Karpas-422 (cell line): ENCODE measurements at places on chromosomes 13 and 19. TPM values are rescaled to one million over a fixed set of nuclear protein-coding genes. Genes with fewer than 3 reads are reported as not detected.

DNA sequence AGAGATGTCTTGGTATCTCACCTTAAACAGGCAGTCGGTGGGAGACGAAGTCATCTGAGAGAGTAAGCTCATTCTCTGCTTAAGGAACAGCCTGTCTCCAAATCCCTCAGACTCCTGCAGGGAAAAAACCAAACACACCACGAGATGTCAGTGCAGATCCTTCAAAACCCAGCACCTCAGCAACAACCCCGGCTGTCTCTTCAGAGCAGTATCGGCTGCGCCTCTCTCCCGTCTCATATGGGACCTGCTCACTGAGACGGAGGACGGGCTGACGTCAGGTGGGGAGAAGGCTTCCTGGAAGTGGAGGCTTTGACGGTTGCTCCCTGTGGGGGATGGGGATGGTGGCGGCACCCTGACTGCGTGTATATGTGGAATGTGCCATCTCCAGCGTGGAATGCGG, 43.6 kb downstream of the ANKRD27 start:
- DNase-seq: no peak

DNA sequence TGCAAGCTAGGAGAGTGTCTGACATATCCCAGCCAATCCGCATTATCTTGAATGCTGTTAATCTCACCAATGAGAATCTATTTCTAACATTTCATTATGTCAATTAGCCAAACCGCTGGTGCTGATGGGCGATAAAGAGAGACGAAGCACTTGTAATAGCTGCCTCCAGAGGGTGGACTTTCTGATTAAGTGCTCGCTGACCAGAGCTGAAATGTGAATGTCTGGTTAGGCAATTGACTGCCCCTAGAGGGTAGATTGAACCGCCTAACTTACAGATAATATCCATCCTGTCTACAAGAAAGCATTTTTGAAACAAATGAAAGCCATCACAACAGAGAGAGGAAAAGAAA, 552 bp upstream of the GRWD1 start:
- peak; percentile 81 for DNase-seq

GRCh38 chr19:48203222-48203793, 32.8 kb downstream of the ZSWIM9 start:
- DNase-seq: peak; percentile 64

ONECUT3 gene
- total RNA-seq: not detected in 2 replicates

GRCh38 chr19:9308091-9308770, 1.4 kb downstream of the ZNF699 start:
- no peak for DNase-seq

- no peak for DNase-seq
Observed at GRCh38 chr13:73647417-73647816, 486.8 kb downstream of the KLF12 start.

ADGRE1 gene
- 0.30 TPM in 1 of 2 replicates, not detected in the other for total RNA-seq

GRCh38 chr13:73940098-73940497, 194.1 kb downstream of the KLF12 start:
- peak; percentile 55 for DNase-seq

DNA sequence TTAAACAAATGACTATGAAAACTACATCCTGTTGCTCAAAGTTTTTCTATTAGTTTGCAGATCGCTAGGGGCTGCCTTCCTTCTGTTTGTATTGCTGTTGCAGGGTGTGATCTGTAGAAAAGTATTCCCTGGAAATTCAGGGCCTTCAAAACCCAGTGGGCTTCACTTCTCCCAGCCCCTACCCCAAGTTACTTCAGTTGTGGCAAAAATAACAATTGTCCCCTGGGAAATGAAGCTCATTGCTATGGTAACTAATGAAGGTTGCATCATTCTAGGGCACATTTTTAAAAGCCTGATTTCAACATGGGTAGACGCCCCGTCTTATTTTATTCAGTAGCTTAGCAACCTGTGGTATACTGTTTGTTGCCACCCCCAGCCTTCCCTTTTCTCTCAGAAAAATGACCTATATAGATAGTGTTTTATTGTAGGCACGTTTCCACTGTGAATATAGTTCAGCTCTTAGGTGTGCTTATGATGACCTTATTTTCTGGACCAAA, 60.9 kb downstream of the WDFY2 start:
- DNase-seq: peak; percentile 78

DNA sequence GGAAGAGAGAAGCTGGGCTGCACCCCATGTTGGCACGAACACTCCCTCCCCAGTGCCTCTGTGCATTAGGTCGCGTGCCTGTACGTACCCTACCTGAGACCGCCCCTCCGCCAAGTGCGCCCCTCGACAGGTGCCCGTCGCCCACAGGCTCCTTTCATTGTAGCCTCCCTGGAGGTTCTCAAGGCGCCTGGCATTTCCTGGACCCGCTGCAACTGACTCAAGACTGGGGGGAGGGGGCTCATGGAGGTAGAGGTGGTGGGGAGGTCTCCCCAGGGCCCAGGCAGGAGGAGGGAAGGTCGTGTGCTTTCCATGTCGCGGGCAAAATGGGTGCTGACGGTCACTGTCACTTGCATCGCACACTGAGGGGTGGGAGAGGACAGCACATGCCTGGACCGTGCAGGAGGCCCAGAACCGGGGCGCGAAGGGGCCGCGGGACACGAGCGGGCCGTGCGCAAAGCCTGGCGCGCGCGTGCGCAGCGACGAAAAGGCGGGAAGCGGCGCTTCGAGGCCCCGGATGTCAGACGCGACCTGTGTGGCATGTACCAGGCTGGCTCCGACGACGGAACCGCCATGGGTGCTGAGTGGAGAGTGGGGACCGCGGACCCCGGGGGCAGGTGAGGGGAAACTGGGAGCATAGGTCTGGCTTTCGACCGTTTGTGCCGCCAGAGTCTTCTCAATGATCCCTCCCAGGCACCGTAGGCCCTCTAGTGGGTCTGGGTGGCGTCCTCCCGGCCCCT, 16.5 kb downstream of the NFIX start:
- DNase-seq: no peak
